ENCODE measurements at places on chromosomes 6 and 20.

- DNase-seq, result no peak
Observed at GRCh38 chr6:118506071-118506638, 41.9 kb upstream of the PLN start.

GRCh38 chr6:40473026-40473425, 114.1 kb downstream of the LRFN2 start:
- no peak for DNase-seq

DNA sequence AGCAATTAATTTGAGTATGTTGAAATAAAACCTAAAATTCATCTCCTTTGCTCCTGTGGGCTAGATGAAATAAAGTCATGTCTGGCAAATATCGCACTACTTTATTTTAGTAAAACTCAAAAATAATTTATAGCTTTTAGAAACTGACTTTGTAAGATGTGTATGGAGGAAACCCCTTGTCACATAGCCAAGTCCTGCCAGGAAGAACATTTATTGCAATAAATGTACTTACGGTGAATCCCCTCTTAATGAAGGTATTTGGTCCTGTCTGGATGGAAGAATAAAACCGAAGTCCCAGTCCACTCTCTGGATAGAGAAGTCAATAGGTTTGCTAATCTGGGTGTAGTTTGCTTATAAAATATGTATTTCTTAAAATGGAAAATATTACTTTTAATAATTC, 1226.8 kb upstream of the MAP3K7 start:
- no peak for DNase-seq

DNA sequence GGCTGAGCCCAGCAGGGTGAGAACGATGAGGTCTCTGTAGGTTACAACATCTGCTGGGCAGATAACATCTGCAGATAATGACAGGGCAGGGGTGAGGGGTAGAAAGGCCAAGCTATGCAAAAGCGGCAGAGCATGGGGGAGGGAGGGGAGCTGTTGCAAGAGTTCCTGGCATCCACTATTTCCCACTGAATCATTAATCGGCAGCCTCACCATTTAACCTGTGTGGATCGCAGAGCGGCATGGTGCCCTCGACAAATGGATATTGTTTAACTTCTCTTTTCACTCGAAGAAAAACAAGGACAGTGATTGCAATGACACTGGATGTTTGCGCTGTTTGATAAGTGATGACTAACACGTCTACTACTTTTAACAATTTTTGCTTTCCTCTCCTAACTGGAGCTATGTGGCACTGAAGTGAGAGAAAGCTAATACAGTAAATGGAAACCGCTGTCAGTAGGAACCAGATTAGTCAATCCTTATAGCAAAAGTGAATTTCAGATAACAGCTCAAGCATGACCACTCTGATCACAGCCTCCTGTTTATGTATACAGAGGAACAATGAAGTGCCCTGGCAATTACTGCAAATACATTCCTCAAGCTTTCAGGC, 381.5 kb downstream of the TFAP2A start:
- no peak for DNase-seq

DNA sequence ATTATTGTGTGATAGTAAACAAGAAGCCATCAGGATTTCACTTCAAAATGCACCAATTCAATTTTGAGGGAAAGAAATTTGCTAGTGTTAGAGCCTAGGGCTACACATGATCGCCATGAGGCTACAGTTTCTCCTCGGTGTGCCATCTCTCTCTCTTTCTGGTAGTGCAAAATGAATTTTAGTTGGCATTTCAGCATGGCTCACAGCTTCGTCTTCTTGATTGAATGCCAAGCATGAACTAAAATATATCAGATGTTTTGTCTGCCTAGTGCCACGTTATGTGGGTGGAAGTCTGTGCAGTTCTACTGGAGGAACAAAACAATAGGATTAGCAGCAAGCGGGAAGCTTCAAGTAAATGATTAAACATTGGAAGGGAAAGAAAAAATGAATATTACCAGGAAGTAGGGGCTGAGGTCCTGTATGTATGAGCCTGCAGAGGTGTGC, 6.8 kb upstream of the MRAP2 start:
- no peak for DNase-seq

DNA sequence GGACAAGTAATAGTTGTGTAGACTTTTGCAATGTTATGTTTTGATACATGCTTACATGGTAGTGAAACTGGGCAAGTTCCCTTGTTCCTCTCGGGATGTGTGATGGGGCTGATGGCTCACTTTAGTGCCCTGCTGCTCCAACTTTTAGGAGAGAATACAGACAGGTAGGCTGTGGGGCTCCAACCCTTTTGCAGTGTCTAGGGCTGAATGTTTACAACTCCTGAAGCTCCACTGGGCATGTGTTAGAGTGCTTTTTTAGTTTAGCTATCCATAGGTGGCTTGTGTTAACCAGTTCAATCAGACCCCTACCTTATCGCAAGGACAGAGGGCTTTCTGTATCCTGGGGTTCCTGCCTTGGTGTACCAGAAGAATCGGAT, 33.8 kb downstream of the SERPINB6 start:
- no peak for DNase-seq

GRCh38 chr6:15073883-15074465, 171.9 kb upstream of the JARID2 start:
- no peak for DNase-seq

DNA sequence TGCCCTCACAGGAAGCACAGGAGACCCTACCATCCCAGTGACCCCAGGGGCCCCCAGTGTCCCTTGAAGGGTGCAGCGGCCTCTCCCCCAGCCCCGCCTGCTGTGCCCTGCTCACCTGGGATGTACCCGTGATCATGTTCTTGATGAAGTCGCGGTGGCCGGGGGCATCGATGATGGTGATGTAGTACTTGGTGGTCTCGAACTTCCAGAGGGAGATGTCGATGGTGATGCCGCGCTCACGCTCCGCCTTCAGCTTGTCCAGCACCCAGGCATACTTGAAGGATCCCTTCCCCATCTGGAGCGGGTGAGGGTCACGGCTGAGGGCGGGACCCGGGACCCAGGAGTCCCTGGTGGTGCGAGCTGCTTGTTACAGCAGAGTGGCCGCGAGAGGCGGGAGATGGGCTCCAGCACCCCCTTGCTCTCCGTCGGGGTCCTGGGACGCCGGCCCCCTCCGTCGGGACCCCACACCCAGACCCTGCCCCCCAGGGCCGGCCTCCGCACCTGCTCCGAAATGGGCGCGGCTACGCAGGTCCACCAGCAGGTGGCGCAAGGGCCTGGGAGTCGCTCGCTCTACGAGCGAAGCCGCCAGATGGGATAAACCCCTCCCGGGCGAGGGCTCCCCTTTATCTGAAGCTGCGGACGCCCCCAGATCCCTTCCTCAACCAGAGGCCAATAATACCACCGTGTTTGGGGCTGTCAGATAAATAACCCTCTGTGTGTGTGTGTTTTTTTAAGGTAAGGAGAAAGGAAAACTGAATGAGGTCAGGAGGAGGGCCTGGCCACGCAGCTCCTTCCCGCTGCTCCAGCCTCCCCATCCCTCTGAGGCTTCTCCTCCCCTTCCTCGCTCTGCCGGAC, 2.9 kb downstream of the EEF1A2 start:
- no peak for DNase-seq

DNA sequence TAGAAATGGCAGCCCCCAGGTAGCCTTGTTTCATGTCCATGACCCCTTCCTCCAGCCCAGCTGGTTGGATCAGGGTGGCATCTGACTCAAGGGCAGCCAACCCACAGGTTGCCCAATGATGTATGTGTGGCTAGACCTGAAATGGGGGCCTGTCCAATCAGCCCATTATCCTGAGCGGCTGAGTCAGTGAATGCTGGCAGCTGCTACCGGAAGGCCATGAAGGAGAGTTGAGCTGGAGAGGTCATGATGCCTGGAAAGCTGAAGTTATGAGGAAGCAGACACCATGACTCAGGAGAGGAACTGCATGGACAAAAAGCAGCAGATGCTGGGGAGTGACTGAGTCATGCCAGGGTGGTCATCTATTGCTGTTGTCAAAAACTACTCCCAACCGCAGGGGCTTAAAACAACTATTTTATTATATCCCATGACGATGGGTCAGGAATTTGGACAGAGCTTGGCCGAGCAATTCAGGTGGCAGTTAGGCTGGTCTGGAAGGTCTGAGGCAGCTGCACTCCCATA, 67.3 kb downstream of the MDGA1 start:
- DNase-seq, result peak; percentile 93

GRCh38 chr6:165605901-165606739, 56.9 kb downstream of the PDE10A start:
- no peak for DNase-seq

DNA sequence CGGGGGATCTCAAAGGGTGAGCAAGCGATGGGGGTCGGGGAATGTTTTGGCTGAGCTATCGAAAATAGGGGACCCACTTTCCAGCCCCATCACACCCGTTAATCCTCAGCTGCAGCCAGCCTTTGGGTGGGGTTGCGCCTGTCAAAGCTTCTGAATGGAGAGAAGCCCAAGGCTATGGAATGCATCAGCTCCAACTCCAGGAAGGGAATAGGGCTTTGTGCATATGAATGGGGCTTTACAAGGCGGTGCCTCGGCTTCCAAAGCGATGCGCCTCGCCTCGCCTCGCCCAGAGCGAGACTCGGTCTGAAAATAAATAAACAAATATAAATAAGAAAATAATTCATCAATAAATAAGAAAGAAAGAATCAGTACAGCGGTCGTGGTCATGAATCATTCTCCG, 751.4 kb upstream of the DEFB115 start:
- DNase-seq, result no peak

GRCh38 chr20:47143657-47144056, 212.8 kb downstream of the ZMYND8 start:
- DNase-seq, result no peak

GRCh38 chr20:17679941-17680835, 1.9 kb downstream of the RRBP1 start:
- no peak for DNase-seq

DNA sequence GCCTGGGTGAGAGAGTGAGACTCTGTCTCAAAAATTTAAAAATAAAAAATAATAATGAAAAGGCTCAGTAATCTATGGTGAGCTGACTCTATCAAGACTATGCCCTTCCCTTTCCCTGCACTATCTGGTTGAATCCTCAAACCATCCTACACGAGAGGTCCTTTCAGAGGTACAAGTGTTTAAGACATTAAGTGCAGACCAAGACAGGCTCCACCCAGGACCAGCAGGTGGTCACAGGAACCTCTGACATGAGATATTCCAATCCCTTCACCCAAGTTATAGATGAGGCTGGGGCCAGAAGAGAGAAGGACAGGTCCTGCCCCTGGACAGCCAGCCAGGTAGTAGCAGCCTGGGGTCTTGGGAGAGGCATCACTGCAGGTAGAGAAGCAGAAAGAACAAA, 182.6 kb downstream of the NFATC2 start:
- no peak for DNase-seq

- DNase-seq, result no peak
Observed at GRCh38 chr6:42762426-42762859, 16.5 kb upstream of the TBCC start.

GRCh38 chr6:36347621-36348020, 10.9 kb upstream of the BNIP5 start:
- no peak for DNase-seq

DNA sequence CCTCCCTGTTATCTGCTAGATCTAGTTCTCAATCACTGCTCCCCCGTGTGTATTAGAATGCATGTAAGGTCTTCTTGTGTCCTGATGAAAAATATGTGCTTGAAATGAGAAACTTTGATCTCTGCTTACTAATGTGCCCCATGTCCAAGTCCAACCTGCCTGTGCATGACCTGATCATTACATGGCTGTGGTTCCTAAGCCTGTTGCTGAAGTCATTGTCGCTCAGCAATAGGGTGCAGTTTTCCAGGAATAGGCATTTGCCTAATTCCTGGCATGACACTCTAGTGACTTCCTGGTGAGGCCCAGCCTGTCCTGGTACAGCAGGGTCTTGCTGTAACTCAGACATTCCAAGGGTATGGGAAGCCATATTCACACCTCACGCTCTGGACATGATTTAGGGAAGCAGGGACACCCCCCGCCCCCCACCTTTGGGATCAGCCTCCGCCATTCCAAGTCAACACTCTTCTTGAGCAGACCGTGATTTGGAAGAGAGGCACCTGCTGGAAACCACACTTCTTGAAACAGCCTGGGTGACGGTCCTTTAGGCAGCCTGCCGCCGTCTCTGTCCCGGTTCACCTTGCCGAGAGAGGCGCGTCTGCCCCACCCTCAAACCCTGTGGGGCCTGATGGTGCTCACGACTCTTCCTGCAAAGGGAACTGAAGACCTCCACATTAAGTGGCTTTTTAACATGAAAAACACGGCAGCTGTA, 73.4 kb downstream of the PTPN1 start:
- DNase-seq, result no peak

GRCh38 chr6:154653385-154653784, 79.8 kb upstream of the SCAF8 start:
- no peak for DNase-seq

Data from BJ (cell line).